Omental fat pad (tissue), 4 donors: ENCODE measurements at places on chromosomes 6 and 20.

GRCh38 chr6:71977884-71978283 lies 91.5 kb downstream of the RIMS1 start:
- no peak for DNase-seq

DNA sequence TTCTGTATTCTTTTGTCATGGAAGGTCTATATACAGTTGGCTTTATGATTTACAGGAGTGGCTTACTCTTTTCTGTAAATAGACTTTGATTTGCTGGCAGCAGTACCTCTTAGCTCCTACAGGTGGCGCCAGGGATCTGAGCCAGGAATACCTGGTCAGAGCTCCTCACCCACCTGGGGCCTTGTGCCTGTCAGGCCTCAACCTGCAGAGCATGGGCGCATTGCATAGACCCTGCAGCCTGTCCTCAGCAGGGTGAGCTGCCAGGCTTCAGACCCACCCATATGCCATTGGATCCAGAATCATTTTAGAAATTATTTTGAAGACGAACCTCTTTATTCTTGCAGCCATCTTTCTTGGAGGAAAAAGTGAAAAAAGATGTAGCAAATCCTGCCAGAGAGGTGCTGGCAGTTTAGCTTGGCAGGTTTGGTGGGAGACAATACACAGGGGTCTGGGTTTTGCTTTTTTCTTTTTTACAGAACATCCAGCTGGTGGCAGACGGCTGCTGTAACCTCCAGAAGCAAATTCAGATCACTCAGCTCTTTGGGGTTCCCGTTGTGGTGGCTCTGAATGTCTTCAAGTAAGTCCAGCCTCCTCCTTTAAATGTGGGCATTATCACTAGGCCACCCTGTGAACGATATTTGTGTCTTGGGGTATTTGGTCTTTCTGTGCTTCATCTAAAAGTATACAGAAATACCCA lies 149.1 kb downstream of the MTHFD1L start:
- peak; percentile 65 for DNase-seq

GRCh38 chr20:56702931-56703840 lies 74.1 kb downstream of the TFAP2C start:
- no peak for DNase-seq

GRCh38 chr6:168585441-168585840 lies 144.5 kb downstream of the SMOC2 start:
- no peak for DNase-seq

- no peak for DNase-seq
Observed at GRCh38 chr20:16349523-16350260, 223.6 kb downstream of the KIF16B start.

GRCh38 chr6:38179300-38179699 lies 359.8 kb downstream of the ZFAND3 start:
- DNase-seq: no peak
